ENCODE measurements at places on chromosomes 12 and 14.
A peak's percentile ranks its signal among the peaks of the same experiment; 100 is the strongest.

- no peak for DNase-seq
These were observed 3.0 kb upstream of the PLEKHG6 start for GRCh38 chr12:6307529-6307928.

- DNase-seq: no peak
These were observed 484.1 kb downstream of the GLT1D1 start for GRCh38 chr12:129337413-129337812.

DNA sequence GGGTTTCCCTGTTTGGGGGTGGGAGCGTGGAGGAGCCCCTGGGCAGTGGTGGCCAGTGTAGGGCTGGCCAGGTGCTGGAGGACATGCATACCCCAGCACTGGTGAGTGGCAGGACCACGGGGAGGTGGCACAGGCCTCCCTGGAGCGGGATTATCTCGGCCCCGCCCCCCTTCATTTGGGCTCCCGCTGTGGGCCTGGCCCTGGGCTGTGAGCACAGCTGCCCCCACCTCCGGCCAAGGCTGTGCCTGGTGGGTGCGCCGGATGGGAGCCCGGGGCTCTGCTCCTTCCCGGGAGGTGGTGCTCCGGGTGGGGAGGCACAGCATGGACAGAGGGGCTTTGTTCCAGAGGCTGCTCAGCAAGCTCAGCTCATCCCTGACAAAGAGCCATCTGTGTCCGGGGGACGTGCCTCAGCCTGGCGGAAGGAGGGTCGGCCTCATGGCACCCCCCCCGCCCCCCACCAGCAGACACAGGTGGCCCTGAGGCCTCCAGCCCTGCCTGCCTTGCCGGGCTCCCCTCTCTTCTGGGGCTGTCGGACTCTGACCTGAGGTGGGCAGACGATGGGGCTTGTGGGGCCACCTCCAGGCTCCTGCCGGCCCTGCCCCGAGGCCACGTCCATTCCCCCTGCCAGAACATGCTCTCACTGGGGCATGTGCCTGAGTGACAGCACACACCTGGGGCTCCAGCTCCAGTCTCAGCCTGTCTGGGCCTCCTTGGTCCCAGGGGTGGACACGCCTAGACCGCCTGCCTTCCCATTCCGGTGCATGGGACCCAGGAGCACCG is 8.4 kb downstream of the TEDC1 start:
- DNase-seq: no peak

- no peak for DNase-seq
These were observed 59.9 kb downstream of the TTLL5 start for GRCh38 chr14:75720842-75721498.

DNA sequence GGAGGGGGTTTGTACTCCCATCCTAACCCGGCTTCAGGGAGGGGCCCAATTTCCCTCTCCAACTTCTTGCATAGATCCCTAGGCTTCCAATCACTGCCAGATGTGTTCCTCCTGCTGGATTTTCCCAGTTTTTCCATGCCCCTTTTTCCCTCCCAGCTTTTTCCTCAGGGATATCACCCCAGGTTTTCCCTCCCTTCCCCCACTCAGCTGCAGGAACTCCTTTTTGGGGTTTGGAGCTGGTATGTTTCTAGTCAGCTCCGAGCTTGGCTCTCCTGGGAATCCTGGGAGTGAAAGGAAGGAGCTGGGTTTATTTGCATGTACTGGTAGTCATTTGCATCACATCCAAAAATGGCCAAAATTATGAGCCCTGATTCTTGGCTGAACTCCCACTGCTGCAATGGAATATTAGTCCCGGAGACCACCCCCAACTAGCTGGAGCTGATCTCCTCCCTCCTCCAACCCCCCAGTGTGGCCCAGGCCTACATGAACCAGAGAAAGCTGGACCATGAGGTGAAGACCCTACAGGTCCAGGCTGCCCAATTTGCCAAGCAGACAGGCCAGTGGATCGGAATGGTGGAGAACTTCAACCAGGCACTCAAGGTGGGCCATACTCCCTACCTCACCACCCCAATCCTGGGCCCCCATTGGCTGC is 1.4 kb upstream of the RDH5 start:
- no peak for DNase-seq

DNA sequence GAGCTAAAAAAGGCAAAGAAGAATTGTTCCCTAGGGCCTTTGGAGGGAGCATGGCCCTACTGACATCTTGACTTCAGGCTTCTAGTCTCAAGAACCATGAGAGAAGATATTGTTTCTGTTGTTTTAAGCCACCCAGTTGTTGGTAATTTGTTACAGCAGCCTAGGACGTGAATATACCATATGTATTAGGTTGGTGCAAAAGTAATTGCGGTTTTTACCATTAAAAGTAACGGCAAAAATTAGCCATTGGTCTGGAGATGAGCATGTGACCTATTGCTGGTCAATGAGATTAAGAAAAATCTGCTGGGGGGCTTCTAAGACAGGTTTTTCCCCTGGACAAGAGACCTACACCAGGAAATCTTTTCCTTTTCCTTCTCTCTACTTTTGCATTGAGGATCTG is 9.8 kb upstream of the HRK start:
- DNase-seq: no peak

- no peak for DNase-seq
These were observed 136.6 kb downstream of the FGD4 start for GRCh38 chr12:32536000-32536345.

DNA sequence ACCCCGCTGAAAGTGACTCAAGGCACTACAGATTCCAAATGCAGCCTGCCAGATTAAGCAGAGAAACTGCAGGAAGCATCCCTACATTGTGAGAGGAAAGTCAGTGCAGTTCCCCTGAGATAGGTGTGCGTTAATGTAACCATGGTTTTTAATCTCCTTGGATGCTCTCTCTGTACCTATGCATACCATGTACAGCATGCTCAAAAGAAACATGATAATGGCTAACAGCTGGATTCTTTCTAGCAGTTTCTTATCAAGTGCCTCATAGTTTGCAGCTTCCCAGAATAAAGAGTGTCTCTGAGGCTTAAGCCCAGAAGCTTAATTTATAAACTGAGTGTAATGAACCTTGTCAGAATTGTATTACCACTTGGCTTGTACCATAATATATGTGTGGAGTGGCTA is 17.1 kb upstream of the MDM1 start:
- DNase-seq: no peak

GRCh38 chr14:87944987-87945604 is 47.9 kb downstream of the GALC start:
- DNase-seq: peak; percentile 20

DNA sequence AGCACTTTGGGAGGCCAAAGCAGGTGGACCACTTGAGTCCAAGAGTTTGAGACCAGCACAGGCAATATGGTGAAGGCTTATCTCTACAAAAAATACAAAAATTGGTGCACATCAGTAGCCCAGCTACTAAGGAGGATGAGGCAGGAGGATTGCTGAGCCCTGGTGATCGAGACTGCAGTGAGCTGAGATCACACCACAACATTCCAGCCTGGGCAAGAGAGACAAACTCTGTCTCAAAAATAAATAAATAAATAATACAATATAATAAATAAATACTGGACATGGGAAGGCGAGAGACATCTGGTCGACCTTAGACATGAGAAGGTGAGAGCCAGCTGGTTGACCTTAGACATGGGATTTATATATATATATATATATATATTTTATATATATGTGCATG is 119.8 kb upstream of the SLC38A4 start:
- DNase-seq: no peak

DNA sequence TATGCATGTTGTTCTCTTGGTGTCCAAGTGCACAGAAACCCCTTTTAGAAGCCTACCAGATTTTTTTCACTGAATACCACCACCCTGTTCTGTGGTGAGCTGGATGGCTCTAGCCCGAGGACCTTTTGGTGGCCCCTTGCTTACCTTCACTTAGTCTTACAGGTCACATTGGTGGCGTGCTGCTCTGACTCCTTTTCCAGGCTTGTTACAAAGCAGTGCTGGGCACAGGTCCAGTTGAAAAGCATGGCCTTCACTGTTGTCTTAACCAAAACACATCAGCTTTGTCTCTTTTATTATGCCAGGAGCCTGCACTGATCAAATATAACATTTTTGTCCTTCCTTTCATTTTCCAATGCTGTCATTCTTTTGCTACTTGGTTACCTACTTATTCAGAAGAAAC is 43.6 kb upstream of the ARHGAP5 start:
- DNase-seq: no peak

- DNase-seq: no peak
These were observed 439.5 kb downstream of the CCER1 start for GRCh38 chr12:90515199-90516175.

DNA sequence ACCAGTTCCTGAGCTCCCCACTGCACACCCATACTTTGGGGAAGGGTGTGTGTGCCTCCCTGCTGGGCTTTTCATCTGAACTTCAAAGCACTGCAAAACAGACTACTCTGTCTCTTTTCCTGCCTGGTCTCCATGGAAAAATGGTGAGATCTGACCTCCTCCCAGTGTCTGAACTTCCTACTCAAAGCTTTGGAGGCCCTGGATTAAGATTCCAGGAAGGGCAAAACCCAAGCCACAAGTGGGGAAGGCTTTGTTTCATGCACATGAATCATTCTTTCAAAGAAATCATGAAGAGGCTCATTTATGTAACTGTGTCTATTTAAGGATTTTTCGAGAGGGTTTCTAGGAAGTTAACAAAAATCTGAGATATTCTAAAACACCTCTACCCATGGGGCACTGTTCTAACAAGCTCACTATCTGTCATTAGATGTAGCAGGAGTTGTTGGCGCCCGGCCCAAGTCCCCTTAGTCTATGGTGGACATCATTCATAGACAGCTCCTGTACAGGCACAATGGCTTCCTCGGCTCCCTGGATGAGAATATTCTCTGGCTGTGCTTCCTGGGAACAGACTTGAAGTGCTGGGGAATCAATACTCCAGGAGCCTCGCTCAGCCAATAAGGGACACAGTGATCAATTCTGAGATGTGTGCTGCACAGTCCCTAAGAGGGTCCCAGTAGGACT is 224.0 kb downstream of the KTN1 start:
- no peak for DNase-seq

- DNase-seq: no peak
These were observed 252.5 kb upstream of the TMPO start for GRCh38 chr12:98262902-98263301.

DNA sequence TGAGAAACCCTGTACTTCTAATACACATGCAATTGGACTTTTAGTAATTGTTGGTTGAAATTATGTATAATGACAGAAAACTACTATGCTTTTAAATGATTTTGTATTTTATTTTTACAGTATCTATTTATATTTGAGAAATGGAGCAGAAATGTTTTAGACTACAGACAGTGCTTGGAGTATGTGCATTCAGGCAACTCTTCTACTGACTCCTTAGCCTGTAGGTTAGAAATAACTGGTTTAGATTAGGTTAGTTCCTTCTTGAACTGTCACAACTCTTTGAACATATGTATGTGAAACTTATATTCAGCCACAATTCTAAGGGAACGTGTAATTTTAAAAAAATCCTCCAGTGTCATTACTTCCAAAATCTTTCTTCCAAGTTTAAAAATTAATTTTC is 1.7 kb downstream of the FGFR1OP2 start:
- no peak for DNase-seq

DNA sequence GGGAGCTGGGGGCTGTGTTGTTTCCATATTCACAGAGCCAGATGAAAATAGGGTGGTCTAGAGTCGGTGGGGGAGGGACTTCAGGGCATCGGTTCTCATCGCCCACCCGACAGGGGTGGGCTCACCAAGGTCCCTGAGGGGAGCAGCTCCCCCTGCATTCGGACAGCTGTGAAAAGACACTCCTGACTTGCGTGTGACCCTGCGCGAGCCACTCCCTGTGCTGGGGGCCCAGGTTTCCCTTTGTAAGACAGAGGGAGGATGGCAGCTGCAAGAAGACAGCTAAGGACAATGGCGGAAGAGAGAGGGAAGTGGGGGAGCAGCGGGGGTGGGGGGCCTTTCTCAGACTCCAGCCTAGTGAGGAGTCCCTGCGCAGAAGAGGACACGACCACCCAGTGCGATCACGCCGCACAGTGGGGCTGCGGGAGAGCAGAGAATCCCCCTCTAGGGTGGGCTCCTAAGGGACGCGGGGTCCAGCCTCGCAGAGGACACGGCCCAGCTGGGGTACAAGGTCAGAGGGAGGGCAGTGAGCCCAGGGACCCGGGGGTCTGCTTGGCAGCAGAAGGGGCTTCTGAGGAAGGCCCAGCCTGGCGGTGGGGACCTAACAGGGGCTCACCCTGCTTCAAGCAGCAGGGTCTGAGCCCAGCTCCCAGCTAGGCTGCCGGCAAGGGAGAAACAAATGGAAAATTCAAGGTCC is 326.9 kb upstream of the DIO3 start:
- no peak for DNase-seq

DNA sequence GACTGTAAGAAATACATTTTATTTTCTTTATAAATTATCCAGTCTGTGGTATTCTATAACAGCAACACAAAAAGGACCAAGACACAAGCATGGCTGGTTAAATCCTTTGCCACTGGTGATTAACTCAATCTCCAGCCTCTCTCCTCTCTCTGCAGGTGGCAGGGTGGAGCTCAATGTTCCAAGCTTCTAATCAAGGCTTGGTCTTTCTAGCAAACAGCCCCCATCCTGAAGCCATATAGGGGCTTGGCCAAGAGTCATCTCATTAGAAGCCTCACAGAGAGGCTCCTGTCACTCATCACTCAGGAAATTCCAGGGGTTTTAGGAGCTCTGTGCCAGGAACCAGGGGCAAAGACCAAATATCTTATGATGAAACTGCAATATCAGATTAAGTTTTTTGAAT is 12.0 kb downstream of the C12orf75 start:
- DNase-seq: no peak

GRCh38 chr12:117187421-117187820 is 2.8 kb downstream of the FBXO21 start:
- no peak for DNase-seq

GRCh38 chr14:104505085-104506074 is 74.2 kb upstream of the C14orf180 start:
- no peak for DNase-seq

GRCh38 chr12:12495536-12495935 is 67.1 kb downstream of the DUSP16 start:
- DNase-seq: no peak

DNA sequence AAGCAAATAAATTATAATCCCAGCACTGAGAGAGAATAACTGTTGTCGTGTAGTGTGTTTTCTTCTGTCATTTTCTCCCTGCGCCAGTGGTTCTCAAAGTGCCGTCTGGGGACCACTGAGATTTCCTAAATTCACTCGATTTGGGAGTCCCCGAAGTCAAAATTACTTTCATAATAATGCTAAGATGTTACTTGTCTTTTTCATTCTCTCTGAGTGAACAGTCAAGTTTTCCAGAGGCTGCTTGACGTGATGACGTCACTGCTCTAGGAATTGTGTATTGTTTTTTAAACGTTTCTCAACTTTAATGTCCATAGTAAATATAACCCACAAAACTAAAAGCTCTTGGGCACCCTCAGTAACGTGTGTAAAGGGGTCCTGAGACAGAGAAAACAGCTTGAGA is 796 bp upstream of the POP5 start:
- DNase-seq: no peak

- DNase-seq: no peak
These were observed 18.4 kb upstream of the BDKRB1 start for GRCh38 chr14:96237641-96238040.

DNA sequence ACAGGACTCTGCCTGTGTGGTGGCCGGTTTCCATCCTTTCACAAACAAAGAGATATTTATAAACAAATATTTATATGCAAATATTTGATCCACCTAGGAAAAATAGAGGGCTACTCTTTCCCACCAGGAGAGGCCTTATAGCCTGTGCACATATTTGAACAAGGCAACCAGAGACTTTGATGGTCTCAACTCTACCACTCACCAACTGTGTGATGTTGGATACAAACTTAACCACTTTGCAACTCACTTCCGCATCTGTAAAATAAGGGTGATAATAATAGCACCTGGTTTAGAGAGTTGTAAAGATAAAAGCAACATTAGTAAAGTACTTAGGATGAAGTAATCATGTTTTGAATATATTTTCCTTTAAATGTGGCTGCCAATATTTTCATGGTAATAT is 1.5 kb upstream of the CLEC12A start:
- no peak for DNase-seq

GRCh38 chr12:2112401-2112800 is 59.6 kb downstream of the CACNA1C start:
- DNase-seq: no peak

All from CMK (cell line).